NCI-H510A treated with DMSO at 0.1 percent for 48 hours (cell line): ENCODE measurements at places on chromosomes 1 and 21.

- DNase-seq = peak; percentile 69
Measured at GRCh38 chr1:234716908-234717375, 107.0 kb upstream of the IRF2BP2 start.

- DNase-seq = no peak
Measured at GRCh38 chr1:9590945-9591668, 2.4 kb downstream of the TMEM201 start.

DNA sequence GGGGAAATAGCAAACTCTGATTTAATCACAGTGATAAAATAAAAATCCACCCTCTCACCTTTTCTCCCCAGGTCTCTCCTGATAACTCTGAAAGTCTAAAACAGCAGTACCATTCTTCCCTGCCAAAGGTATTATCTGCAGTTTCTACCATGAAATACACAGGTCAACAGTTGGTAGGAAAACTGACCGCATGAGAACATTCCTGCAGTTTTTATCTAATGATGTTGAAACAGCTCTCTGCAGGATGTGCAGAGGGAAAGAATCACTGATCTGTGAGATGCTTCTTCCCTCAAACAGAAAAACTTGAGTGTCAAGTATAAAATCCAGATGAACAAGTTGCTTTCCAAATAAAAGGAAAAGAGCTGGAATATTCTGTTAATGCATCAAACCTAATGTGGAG lies 39.1 kb downstream of the KCNJ6 start:
- DNase-seq = no peak

DNA sequence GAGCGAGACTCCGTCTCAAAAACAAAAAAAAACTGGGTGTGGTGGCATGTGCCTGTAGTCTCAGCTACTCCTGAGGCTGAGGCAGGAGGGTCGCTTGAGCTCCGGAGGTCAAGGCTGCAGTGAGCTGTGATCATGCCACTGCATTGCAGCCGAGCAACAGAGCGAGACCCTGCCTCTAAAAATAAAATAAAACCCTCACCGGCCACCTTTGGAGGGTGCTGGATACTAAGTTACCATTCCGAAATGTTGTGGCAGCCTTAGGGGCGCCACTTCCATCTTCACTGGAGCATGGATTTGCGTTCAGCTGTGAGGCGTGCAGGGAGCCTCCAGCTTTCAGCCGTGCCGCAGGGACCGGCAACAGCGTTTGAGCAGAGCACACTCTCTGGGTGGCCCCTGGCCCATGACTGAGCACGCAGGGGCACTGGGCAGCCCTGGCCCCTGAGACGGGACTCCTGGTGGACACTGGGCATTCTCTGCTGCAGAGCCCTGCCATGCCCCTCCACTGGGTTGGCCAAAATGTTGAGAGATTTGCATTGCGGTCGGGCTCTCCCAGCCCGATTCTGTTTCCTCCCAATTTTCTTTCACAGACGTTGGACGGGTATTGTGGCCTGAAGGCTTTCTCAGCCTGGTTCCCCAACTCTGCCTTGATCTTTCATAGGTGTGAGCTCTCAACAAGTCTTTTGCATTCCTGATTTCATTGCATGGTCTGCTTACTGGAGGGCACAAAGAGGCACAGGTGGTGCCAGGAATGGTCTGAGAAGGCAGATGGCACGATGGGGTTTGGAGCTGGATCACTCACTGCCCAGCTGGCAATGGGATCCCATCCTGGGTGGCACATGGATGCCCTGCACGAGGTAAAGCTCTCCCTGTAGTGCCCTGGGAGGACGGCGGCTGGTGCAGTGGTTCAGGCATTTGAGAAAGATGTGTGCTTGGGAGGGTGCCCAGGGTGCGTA lies 5.8 kb upstream of the CFAP74 start:
- DNase-seq = no peak

DNA sequence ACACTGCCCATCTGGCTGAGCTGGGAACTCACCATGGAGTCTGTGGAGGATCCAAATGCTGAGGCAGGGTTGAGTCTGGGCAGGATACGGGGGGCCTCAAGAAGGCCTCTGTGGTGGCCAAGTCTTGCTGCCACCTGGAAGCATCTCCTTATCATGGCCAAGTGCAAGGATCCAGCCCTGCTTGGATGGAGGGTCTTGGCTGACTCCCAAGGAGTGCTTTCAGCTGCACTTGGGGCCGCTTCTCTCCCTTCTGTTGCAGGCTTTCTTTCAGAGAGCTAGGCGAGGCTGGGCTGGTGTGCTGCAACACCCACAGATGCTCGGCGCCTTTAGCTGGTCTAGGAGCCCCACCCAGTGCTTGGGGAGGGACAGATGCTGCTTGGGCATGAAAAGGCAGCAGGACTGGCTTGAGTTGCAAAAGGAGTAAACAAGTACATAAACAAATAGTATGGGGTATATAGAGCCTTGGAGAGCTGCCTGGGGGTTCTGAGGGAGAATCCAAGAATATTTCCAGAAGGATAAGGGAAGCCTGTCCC lies at the start of gene THEM5:
Gene THEM5 (minus strand): TSS at position 302 of the 533 bp plus-strand sequence. CDS start 147 bp downstream, at position 155.
- DNase-seq = no peak

DNA sequence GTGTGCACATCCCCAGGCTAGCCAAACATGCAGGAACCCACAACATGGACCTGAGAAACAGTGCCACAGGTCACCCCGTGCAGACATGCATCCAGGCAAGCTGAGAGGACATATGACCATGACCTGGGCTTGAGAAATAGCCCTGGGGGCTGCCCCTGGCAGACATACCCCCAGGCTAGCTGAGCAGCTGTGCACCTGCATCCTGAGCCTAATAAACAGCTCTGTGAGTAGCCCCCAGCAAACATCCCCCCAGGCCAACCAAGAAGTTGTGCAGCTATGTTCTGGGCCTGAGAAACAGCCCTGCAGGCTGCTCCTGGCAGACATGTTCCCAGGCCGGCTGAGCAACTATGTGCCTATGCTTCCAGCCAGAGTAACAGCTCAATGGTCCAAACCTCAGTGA lies 14.5 kb downstream of the OLFML3 start:
- no peak for DNase-seq

GRCh38 chr1:38523568-38523939 lies 336.0 kb downstream of the RRAGC start:
- no peak for DNase-seq

GRCh38 chr1:236751385-236751784 lies 43.7 kb upstream of the MTR start:
- DNase-seq = no peak

DNA sequence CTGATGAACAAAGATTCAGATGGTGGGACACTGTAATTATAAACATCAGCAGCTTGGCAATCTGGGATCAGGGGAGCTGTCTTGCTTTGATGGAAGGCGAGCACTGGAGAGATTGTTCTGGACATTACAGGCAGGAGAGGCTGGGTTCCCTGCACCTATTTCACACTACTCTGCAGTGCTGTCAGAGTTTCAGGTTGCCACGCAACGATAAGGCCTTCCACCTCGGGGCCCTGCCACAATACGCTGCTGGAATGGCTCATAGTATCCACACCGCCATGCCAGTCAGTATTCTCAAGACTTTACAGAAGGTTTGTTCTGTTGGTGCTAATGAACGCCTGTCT lies 96.8 kb downstream of the GLIS1 start:
- no peak for DNase-seq

DNA sequence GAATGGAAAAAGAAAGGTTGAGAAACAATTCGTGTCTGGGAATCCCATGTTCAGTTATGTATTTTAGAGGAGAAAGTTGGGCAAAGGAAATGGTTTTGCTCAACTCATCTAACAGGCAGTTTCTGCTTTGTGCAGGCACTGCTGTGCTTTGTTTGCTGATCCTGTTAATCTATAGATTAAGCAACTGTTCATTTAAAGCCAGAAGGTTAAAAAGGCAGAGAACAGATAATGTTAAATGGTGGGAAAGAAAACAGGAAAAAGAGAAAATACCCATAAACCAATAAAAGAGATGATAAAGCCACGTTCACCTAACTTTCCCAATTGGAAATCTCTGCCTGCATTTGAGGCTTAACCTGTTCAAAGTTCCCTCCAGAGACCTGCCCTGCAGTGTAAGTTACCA lies 70.0 kb downstream of the APP start:
- no peak for DNase-seq

DNA sequence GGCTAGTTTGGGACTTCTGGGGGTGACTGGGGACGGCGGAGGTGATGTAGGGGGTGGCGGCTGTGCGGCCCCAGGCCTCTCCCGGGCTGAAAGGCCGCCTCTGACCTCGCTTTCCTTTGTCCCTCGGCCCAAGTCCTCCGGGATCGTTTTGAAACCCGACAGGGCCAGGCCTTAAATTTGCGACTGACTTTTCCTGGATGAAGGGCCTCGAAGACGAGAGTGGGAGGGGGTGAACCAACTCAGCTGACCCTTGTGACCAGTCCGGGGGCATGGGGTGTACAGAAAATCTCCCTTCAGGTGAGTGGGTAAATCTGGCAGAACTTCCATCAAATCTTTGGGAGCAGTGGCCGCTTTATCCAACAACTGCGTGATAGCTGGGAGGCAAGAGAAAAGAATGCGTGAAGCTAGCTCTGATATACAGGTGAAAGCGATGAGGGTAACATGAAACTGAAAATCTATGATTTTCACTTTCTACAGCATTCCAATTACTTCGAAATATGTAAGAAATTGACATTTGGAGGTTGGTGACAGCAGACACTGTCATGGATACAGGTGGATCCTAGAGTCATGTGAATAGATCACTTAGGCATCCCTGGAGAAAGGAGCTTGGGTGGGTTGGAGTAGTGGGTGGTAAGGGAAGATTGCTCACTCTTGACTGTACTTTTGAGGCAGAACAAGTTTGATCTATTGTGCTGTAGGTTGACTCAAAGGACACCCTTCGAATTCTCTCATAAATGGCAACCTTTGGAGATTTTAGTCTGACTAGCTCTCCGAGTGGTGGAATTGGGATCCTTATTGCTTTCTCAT lies 885 bp downstream of the AHCYL1 start:
- DNase-seq = no peak

GRCh38 chr1:241569848-241570247 lies 37.7 kb downstream of the KMO start:
- no peak for DNase-seq

DNA sequence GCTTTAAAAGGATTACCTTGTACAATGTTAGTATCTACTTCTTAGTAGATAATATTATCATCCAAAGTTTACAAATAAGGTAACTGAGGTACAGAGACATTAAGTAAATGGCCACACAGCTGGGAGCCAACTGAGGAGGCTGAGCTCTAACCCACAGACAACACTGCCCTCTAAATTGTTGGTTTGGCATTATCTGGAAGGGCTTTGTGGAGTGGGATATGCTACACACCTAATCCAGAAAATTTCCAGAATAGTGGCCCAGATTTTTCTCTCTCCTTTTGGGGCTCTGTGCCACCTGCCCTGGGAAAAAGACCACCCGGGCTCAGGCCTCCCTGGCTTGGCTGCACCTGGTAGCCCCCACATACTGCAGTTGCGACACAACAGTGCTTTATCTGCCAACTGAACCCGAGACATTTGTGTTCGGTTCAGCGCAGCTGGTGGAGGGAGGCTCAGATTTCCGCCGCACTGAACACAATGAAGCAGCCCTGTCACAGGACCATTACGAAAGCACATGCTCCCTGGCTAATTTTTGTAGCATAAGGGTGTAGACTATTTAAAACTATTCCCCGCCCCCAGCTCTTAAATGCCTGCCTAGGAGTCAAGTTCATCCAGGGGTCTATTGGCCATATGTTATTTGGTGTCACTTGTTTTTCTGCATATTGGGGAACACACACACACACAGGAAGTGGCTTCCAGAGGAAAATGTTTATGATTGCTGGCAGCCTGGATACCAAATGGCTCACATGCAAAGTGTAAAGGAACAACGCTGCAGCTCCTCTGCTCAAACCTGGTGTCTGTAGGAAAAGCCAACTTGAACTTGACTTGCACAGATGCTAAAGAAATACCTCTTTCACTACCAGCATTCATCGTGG lies 92.3 kb upstream of the ESRRG start:
- peak; percentile 79 for DNase-seq

DNA sequence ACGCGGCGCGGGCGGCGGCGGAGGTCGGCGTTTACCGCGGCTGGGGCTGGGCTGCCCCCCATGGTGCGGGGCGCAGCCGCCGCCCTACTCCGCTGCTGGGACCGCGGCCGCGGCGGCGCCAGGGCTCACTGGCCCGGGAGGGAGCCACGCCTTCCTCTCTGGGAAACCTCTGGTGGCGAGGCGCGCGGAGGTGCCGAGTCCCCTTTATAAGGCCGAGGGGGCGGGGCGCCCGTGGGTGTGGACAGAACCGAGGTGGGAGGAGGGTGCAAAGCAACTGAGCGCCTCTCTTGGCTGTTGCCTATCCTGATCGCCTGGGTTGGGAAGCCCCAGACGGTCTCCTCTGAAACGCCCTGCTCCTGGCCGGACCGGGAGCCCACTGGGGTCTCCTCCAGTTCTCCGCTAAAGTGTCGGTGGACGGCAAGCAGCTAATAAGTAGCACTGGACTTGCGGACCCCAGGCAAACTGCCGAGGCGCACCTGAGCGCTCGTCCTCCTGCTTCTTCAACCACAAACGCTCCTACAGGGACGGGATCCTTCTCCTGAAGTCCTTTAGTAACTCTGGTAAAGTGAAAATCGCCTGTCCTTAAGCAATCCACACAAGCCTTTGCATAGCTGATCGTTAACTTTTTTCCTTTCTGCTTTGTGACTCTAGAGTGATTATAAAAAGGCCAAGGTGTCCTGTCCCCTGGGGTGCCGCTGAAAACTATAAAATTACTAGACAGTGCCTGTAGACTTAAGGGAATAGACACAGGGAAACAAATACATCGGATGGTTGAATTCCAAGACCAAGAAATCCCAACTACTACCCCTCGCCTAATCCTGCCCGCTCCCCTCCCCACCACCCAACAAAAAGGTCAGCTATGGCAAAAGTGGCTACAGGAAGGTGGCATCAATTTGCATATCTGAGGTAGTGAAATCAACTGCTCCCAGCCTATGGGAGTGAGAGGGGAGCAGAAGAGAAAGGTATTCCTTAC lies at the start of gene PTGER3:
Gene PTGER3 (minus strand): TSS at position 182 of the 973 bp plus-strand sequence. CDS start 239 bp downstream, outside the sequence.
- DNase-seq = peak; percentile 75

GRCh38 chr1:151391079-151391563 lies 8.3 kb upstream of the PSMB4 start:
- DNase-seq = no peak

DNA sequence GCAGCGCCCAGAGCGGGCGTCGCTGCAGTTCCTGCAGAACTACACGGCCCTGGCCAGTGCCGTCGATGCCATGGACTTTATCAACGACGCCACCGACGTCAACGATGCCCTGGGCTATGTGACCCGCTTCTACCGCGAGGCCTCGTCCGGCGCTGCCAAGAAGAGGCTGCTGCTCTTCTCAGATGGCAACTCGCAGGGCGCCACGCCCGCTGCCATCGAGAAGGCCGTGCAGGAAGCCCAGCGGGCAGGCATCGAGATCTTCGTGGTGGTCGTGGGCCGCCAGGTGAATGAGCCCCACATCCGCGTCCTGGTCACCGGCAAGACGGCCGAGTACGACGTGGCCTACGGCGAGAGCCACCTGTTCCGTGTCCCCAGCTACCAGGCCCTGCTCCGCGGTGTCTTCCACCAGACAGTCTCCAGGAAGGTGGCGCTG lies 22.0 kb downstream of the COL6A1 start:
- no peak for DNase-seq

- no peak for DNase-seq
Measured at GRCh38 chr1:225926551-225927113, 2.6 kb upstream of the PYCR2 start.

DNA sequence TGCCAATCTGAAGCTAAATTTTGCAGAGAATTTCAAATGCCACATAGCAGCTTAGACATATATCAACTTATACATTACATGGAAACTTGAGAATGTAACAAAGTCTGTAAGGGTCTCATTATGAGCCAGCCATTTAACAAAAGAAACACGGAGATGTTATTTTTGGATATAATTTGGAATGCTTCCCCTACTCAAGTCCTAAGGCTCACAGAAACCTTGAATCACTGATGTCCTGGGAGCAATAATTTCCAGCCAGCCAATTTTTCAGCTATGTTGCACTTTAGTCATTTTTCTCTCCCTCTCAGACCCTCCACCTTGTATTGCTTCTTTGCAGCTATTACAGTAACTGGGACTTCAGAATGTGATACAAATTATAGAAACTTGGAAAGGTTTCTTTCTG lies 56.9 kb downstream of the EIF2B3 start:
- no peak for DNase-seq
